ENCODE measurements at places on chromosomes 6 and 20.

GRCh38 chr6:26555505-26556262, 17.5 kb downstream of the HMGN4 start:
- DNase-seq: no peak

DNA sequence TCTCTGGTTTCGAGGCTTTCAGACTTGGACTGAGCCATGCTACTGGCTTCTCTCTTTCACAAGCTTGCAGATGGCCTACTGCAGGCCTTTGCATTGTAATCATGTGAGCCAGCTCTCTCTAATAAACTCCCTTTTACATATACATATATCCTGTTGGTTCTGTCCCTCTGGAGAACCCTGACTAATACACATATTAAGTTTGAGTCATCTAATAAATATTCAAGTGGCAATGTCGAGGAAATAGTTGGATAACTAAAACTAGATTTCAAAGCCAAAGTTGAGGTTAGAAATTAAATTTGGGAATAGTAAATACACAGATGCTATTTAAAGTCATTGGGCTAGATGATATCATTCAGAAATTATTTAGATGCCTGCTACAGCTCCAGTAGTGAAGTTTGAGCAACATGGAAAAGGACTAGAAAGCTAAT, 1343.4 kb downstream of the GRIK2 start:
- DNase-seq: no peak

DNA sequence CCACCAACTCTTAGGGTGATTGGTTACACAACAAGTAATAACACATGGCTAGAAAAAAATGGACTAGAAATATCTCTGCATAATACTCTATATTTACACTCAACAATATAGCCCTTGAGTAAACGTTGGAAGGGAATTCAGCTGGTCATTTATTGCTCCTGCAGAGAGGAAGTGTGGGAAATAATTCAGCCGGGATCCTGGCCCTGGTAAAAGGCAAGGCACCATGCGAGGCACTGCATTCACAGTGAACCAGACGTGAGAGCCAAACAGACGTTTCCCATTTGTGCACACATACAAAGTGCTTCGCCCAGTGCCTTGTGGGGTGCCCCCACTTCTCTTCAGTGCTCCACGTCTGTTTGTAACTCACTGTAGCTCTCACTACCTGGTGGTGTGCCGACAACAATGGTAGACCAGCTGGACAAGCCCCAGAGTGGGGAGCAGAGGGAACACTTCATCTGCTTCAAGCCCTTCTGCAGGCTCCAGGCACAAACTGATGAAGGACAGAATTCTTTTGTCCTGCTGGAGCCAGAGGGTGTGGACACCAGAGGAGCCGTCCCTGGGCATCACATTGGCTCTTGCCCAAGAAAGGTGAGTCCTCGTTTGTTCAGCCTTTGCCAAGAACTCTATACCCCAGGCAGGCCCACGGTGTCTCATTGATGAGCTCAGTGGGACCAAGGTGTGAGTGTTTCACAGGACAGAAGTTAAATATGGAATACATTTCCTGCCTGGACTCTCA, 18.8 kb downstream of the SYNDIG1 start:
- DNase-seq: no peak

GRCh38 chr20:11544029-11544678, 373.5 kb upstream of the BTBD3 start:
- DNase-seq: peak; percentile 52

DNA sequence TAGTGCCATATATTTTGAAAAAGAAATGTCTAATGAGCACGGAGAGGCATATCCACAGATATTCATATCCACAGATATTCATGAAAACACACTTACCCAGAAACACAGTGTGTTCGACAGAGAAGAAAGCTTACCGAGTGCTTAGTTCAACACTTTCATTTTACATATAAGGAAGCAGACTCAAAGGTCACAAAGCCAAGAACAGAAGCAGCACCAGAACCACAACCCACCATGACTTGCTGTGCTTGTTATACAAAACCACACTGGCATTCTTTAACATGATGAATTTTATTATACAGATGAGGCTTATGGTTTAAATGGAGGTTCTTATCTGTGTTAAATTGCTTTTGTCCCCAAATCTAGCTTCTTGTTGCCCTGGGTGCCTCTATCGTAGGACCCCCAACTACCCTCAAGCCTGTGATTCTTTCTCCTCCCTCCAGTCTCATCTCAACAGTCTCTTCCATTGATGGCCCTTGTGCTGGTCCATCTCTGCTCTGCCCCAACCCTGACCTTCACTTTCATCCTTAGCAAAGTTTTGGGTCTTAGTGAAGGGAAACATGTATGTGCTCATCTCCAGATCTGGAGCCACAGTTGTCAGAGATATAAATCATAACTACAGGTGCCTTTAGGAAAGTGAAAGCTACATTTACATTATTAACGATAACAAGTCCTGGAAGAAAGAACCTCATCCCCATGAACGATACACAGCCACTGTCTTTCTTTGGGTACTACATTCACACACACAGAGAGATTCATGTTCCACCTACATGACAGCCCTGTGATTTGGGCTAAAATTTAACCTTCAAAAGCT, 40.0 kb downstream of the SF3B5 start:
- DNase-seq: no peak

DNA sequence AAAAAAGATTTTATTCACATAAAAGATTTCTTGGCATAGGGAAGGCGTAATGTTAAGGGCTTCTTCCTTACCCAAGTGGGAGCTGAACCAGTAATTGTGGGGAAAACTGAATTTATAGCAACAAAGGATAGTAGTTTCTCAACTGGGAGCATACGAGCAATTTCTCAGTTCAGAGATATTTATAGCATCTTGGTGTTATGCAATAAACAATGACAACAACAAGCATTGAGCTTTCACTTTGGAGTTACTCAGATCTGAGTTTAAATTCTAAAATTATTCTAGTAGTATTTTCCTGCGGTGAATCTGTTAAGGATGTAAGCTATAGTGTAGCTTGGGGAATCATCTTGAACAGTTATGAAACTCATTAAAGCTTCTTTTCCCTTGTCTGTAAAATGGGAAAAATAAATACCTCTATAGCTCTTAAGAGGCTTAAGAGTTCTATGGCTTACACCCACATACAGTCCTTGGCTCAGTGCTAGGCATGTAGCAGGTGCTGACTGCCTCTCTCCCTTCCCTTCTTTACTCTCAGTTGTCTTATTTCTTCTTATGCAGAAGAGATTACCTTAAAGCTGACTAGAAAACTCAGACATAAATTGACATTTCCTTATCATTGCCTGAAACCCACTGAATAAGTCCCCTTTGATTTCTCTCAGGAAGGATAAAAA, 58.8 kb downstream of the SAMD5 start:
- DNase-seq: no peak

- no peak for DNase-seq
These were observed 13.0 kb upstream of the BAG2 start for GRCh38 chr6:57159127-57159526.

GRCh38 chr6:140052736-140053729, 678.6 kb upstream of the CITED2 start:
- no peak for DNase-seq

DNA sequence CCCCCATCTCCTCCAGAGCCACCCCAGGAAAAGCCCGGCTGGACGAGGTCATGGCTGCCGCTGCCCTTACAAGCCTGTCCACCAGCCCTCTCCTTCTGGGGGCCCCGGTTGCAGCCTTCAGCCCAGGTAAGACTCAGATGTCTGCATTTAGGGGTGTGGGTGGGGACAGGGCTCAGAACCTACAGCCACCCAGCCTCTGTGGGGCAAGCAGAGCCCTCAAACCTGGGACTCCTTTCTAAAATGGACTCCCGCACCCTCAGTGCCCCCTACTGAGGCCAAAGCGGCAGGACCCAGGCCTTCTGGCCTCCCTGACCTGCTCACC, 1.7 kb downstream of the SLC2A4RG start:
- DNase-seq: no peak

DNA sequence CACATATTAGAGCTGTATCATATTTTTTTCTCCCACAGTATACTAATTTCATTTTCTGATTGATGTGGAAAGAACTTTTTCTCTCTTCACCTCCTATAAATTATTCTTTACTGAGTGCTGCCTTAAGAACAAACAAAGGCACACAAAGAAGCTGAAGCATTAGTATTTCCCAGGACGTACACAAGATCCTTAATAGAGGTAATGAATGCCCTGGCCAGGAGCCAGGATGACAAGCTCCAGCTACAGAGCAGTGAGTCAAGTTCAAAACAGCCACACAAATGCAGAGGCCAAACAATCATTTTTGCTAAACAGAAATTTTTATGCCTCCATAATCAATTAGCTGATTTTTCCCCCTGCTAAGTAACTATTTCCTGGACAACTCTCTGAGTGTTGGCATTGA, 639.6 kb downstream of the EPHA7 start:
- peak; percentile 62 for DNase-seq

DNA sequence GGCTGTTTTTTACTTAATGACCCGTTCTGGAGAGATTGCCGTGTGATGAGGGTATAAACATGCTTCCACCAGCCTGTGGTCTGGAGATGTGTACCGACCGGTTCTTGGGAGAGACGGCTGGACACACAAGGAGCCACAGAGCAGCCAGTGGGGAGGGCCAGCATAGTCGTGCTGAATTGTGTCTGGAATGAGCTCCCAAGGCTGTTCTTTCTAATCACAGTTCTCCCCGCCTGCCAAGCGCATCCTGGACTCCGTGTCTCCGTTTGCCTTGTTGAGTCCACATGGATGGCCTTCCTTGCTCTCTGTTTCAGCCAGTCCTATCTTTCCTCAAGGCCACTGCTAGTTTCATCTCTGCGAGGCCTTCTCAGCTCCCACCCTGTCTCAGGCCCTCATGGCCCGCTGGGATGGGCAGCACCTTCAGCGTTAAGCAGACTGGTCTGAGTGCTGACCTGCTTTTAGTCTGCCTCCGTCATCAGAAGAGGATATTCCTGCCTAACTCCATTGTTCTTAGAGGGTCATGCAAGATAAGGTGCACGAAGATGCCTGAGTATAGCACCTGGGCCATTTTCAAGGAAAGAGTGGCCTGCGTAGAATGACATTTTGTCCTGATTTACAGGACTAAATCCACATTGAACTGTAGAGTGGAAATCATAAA, 20.6 kb downstream of the MANBAL start:
- DNase-seq: no peak

GRCh38 chr6:9131616-9132015, 696.3 kb upstream of the SLC35B3 start:
- DNase-seq: no peak

DNA sequence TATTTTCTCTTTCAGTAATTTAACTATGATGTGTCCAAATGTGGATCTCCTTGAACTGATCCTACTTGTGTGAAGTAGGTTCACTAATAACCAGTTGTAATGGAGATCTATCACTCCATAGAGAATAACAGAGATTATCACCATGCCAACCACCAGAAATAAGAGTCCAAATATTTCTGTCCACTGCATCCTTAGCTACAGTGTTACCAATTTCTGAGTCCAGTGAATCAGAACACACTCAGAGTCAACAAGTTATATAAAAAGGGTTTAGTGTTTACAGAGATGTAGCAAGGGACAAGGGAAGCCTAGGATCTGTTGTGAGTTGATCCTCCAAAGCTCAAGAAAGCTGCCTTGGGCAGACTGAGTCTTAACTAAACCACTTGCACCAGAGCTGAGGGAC, 882.8 kb downstream of the TBC1D32 start:
- no peak for DNase-seq

DNA sequence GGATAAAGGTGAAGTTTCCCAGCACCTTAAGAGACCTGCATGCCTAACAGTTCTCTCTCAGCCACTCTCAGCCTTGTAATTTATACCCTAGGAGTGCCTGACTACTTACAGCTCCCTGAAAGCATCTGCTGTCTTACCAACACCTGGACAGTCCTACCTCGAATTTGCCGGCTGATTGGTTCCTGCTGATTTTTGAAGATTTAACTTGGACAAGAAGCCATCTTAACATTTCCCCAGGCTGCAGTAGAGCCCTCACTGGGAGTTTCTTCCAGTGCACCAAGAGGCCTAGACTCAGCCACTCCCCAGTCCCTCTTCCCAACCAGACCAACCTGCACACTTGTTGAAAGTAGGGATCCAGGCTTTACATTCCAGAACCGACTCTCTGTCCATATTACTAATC, 174.5 kb downstream of the LINC00237 start:
- no peak for DNase-seq

GRCh38 chr6:3723966-3724365, 27.5 kb downstream of the PXDC1 start:
- no peak for DNase-seq

- no peak for DNase-seq
These were observed 5.1 kb upstream of the MBOAT1 start for GRCh38 chr6:20217324-20217855.

- no peak for DNase-seq
These were observed 152.4 kb upstream of the SNX9 start for GRCh38 chr6:157670466-157671186.

DNA sequence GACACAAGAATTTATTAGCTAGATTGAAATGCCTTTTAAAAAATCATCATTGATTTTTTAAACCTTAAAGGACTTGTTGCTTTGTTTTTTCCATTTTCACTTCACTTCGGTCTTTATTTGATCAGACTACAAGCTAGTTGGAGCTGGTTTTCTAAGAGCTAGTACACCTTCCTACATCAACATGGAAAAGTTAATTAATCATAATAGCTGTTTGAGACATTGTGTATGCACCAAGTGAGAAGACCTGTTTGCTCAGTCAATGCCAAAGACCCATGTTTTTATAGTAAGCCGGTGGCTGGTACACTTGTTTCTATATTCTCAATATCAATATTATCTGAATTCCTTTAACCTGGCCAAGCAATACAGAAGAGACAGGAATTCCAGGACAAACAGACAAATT, 310.2 kb upstream of the SGK1 start:
- DNase-seq: no peak

- DNase-seq: no peak
These were observed 311.1 kb upstream of the TCF21 start for GRCh38 chr6:133577851-133578250.

- DNase-seq: no peak
These were observed 59.6 kb upstream of the AFDN start for GRCh38 chr6:167766986-167767714.

DNA sequence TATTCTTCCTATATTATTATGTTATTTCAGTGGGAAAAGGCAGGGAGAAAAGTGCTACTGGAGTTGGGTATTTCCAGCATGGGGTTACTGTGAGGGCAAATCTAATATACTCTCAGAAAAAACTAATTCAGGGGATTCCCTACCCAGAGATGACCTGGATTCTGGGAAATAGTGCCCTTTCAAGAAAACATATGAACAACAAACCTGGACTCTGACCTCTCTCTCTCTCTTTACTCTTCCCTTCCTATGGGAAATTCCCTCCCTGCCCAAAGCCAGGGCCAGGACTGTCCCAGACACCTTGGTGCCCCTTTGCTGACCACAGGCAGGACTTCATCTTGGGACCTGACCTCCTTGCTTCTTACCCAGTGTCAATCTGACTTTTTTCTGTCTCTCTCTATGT, 1.6 kb upstream of the UBD start:
- DNase-seq: no peak

- no peak for DNase-seq
These were observed 206.2 kb upstream of the SGK1 start for GRCh38 chr6:134523903-134524650.

GRCh38 chr20:19890445-19891051, 126.6 kb upstream of the NAA20 start:
- no peak for DNase-seq

- DNase-seq: no peak
These were observed 28.4 kb upstream of the BTN3A2 start for GRCh38 chr6:26336355-26337198.
